ENCODE measurements at places on chromosomes 6 and 20.

GRCh38 chr6:154602296-154602695 is 91.8 kb upstream of the CNKSR3 start:
- no peak for DNase-seq

- DNase-seq: no peak
Measured at GRCh38 chr20:14295238-14295637, 42.2 kb downstream of the FLRT3 start.

- DNase-seq: no peak
Measured at GRCh38 chr6:42452171-42453030, 675 bp upstream of the TRERF1 start.

DNA sequence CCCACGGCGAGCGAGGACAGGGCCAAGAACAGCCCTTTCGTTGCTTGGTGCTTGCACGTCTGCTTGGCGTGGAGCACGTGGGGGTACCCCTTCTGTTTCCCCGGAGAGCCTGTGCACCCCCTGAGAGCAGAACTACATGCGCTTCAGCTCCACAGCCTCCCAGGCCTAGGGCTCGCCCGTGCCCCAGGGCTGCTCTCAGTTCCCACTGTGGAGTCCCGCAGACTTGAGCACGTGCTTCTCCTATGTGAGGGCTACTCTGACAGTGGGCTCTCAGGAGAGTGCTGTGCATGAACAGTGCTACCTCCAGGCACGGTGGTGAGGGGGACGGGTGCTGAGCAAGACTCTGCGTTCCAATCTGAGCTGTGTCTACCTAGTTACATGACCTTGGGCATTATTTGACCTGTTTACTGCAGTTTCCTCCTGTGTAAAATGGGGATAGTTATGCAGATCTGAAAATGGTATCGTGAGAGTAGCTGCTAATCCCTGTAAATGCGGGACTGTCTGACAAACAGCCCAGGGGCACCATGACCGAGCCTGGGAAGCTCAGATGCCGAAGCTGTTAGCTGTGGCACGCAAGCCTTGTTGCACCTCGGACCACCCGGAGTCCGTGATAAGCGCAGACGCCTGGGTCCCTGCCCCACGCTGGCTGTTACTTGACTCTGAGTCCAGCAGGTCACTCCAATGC is 82.4 kb downstream of the IRF4 start:
- no peak for DNase-seq

GRCh38 chr6:10801224-10801848 is 37.0 kb downstream of the MAK start:
- DNase-seq: peak; percentile 24

DNA sequence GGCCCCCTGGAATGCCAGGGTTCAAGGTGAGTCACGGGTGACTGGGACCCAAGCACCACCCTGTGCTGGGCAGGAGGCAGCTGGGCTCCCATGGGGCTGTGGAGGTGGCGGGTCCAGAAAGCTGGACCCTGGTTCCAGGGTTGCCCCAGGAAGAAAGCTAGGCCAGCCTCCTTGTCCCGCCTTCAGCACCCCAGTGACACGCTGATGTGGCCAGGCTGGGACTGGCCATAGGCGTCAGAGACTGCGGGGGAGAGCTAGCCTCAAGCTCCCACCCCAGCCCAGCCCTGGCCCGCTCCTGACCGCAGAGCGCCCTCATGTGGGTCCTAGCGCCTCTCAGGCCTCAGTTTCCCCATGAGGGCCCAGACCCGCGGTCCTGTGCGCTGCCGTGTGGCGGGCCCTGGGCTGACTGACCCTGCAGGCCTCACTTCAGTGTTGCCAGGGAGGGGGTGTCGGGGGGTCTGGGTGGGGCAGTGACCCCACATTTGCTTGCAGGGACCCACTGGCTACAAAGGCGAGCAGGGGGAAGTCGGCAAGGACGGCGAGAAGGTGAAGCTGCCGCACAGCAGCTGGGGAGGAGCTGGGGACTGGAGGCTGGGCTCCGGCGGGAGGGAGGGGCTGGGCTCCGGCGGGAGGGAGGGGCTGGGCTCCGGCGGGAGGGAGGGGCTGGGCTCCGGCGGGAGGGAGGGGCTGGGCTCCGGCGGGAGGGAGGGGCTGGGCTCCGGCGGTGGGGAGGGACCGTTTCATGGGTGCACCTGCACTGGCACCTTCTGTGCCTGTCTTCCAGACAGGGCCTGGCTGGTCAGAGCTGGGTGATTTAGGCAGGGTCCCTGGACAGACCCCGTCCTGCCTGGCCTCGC is 7.9 kb downstream of the COL9A3 start:
- DNase-seq: no peak

GRCh38 chr6:11397622-11398450 is 139.7 kb upstream of the TMEM170B start:
- DNase-seq: no peak

DNA sequence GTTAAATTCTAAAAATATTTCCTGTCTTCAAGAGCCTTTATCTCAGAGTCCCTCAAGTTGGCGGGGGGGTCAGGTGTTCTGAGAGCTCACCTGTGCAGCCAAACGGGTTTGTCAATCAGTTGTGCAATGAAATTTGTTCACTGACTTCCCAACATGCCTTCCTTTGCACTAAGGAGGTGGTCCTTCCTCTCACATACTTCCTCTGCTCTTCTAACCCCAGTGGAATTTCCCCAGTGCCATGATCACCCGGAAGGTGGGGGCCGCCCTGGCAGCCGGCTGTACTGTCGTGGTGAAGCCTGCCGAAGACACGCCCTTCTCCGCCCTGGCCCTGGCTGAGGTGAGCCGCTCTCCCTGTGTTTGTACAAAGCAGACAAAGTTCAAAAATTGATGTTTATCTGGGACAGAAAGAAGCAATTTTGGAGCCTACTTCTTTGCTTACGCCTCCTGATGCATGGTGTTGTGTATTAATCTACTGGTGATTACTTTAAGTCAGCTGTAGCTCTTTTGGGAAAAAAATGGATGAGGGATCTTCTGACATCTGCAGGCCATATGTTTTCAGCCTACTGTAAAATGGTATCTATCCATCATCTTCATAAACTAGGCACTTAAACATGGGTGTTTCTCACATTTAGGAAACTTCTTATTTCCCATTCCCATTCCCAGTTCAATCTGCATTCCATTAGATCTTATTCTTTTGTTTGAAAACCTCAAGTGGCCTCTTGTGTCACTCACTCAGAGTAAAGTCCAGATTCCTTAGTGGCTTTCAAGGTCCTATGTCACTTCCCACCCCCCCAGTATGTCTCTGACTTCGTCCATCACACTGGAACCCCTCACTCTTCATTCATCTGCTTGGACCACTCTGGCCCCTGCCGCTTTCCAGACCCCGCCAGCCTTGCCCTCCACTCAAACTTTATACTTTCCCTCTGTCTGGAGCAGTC is 10.1 kb downstream of the ALDH5A1 start:
- DNase-seq: no peak

GRCh38 chr20:43171930-43172329 is 17.8 kb downstream of the PTPRT start:
- DNase-seq: no peak

GRCh38 chr6:38975621-38976049 is 72.9 kb upstream of the GLP1R start:
- no peak for DNase-seq

DNA sequence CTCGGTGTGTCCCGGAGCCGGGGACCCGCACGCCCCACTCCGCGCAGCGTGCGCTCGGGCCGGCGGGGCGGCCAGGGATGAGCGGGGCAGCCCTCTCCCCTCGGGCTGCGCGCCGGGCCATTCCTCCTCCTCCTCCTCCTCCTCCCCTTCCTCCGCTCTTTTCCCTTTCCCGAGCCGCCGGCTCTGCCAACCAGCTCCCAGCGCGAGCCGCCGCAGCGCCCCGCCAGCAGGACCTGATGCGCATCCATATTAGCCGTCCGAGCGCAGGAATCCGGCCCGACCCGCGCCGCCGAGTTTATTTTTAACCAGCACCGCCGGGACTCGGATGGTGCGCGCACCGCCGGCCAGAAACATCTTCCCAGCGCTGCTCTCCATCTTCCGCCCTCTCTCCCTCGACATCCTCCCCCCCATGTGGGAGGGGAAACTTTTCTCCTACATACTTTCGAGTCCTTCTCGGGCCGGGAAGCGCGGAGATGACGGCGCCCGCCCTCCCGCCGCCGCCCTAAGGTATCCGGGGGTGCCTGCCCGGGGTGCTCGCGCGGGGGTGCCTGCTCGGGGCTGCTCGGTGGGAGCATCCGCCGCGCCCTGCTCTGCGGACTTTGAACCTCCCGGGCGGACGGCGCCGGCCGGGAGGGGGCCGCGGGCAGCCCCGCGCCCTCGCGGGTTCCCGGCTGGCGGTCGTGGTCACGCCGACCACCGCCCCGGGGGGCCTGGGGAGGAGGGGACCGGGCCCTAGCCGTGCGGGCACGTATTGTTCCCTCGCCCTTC is 619 bp downstream of the RREB1 start:
- DNase-seq: no peak

GRCh38 chr6:170037541-170038250 is 253.2 kb downstream of the DLL1 start:
- no peak for DNase-seq

DNA sequence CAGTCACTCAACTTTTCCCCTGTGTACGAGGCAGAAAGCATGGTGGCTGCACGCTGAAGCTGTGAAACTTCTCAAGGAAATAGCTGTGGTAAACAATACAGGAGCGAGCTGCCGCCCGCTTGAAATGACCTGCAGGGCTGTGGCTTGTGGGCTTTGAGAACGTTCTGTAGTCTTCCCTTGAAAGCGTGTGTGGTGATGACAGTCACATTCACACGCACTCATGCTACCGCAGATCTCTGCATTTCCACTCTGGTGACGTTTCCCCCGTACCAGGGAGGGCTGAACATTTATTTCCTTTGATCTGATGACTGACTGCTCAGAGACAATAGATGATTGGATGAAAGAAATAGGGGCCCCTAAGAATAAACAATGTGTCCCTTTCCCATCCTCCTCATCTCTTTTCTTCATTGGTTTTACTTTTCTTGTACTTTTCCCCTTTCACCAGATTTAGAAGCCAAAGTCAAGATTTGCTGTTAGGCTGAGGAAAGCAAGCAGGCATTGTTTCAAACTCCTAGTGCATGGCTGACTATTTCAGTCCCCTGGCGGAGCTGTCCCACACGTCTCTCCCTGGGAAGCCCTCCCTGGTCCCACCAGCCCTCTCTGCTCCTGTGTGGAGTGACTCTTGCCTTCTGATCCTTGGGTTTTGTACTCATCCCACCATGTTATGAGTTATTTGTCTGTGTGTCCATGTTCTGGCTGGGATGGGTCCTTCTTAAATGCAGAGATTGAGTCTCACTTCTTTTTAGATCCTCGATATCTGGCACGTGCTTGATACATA is 3.9 kb downstream of the SYTL3 start:
- peak; percentile 76 for DNase-seq

- no peak for DNase-seq
Measured at GRCh38 chr6:138769102-138769676, 4.4 kb upstream of the CCDC28A start.

- DNase-seq: no peak
Measured at GRCh38 chr20:38242848-38243708, 17.5 kb downstream of the KIAA1755 start.

GRCh38 chr20:57257701-57258453 is 8.6 kb downstream of the BMP7 start:
- no peak for DNase-seq

DNA sequence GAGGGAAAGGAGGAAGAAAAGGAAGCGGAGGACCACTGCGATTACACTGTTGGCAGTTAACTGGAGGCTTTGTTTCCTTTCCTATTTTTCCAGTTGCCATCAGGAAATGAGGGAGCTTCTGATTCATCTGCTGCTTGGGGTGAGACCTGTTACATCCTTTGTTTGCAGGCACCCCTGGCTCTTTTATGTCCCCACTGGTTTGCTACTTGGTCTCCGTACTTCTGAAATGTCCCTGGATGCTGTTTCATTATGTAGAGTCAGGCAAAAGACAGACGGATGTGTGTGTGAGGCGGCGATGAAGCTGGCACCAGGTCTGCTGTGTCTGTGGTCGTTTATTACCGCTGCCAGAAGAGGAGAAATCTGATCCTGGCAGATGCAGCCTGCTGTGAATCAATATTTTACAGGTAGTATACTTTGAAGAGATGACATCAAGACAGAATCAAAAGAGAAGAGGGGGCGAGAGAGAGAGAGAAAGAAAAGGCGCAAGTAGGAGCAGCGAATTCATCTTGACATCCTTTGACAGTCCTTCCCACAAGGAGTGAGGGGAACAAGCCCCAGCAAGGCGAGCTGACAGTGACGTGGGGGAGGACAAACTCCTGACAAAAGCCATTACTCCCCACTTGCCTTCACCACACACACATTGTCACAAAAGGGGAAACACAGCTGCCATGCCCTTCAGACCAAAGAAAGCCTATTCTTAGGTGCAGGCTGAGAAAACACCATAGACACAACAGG is 145.9 kb upstream of the FBXL4 start:
- no peak for DNase-seq

GRCh38 chr6:33429750-33430052 is 9.8 kb downstream of the SYNGAP1 start:
- DNase-seq: no peak

GRCh38 chr6:38570750-38571149 is 69.0 kb downstream of the BTBD9 start:
- DNase-seq: no peak

GRCh38 chr6:125667326-125667725 is 82.1 kb upstream of the HEY2 start:
- DNase-seq: no peak

- no peak for DNase-seq
Measured at GRCh38 chr6:1435806-1436205, 46.4 kb downstream of the FOXF2 start.

DNA sequence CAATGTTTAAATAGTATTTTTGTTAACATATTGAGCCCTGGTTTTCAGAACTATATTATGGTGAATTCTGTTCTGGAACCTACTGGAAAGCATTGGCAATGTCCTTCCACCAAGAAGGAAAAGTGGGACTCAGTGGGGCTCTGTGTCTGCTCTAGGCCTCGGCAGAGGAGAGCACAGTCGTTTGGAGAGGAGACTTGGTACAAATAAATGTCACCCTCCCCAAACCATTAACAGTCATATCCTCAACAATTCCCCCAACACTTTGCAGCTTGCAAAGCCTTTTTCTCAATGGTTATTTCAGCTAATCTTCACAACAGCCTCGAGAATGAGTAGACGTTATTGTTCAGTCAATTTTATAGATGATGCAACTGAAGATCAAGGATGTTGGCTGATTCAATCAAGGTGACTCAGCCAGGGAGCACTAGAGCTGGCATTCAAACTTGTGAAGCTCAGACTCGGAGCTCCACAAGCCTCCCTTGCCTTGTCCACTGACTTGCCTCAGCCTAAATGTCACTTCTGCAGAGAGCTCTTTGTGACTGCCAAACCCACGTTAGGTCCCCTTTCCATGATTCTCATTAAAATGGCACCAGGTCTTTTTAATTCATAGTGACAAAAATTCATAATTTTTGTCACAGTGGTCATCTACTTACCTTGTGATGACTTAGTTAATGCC is 60.6 kb downstream of the TOX2 start:
- no peak for DNase-seq

- DNase-seq: no peak
Measured at GRCh38 chr20:52895235-52895634, 76.9 kb upstream of the TSHZ2 start.

DNA sequence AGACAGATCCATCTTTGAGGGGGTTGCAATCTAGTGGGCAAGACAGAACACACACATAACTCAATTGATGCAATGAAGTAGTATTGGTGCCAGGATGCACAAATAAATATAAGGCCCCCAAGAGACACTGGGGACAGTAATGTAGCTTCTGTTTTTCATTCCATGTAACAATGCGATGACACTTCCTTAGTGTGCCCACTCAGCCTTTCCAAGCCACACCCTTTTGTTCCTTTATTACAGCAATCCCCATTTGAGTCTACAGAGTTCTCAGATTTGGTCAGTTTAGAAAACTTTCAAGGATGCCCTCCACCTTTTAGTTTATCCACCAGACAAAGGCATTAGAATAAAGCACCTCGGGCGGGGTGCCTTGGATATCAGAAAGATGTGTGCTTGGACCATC is 15.5 kb downstream of the TGM3 start:
- DNase-seq: no peak

- no peak for DNase-seq
Measured at GRCh38 chr20:37890643-37891042, 12.3 kb upstream of the VSTM2L start.

All from activated CD8-positive, alpha-beta memory T cell treated with anti-CD3 and anti-CD28 coated beads for 4 hours (primary cell).